ENCODE measurements at places on chromosomes 3 and 15. TPM values are rescaled to one million over a fixed set of nuclear protein-coding genes. Genes with fewer than 3 reads are reported as not detected.

GRCh38 chr3:141456301-141456625 is 30.6 kb upstream of the RASA2 start:
- no peak for DNase-seq

- no peak for DNase-seq
Observed at GRCh38 chr3:4464576-4464975, 2.5 kb downstream of the SUMF1 start.

DNA sequence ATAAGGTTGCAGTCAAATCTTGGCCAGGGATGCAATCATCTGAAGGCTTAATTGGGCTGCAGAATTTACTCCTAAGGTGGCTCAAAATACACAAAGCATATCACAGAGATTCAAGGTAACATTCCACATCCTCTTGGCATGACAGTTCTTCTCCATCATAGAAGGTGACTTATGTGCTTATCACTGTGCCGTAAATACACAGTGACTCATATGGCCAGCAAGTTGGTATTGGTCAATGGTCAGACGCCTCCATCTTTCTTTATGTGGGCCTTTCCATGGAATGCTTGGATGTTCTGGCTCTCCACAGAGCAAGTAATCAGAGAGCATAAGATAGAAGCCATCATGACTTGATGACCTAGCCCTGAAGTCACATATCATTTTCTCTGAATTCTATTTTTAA is 168.8 kb upstream of the ST8SIA2 start:
- DNase-seq: no peak

GRCh38 chr15:41980654-41981323 is 8.4 kb upstream of the EHD4 start:
- DNase-seq: no peak

- DNase-seq: no peak
Observed at GRCh38 chr15:77516076-77516475, 95.4 kb downstream of the HMG20A start.

DNA sequence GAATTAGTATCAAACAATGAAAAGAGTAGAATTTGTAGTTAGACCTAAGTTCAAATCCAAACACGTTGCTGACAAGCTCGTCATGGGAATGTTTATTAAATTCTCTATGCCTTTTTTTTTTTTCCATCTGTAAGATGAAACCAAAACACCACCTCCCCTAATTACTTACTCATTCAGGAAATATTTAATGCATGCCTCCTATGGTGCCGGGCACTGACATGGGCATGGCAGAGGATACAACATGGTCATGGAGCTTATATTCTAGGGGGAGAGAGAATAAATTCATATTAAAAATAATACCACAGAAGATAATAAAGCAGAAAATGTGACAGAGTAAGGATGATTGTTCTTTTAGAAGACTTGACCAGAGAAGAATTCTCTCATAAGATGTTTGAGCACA is 215.8 kb downstream of the RYR3 start:
- DNase-seq: no peak

DNA sequence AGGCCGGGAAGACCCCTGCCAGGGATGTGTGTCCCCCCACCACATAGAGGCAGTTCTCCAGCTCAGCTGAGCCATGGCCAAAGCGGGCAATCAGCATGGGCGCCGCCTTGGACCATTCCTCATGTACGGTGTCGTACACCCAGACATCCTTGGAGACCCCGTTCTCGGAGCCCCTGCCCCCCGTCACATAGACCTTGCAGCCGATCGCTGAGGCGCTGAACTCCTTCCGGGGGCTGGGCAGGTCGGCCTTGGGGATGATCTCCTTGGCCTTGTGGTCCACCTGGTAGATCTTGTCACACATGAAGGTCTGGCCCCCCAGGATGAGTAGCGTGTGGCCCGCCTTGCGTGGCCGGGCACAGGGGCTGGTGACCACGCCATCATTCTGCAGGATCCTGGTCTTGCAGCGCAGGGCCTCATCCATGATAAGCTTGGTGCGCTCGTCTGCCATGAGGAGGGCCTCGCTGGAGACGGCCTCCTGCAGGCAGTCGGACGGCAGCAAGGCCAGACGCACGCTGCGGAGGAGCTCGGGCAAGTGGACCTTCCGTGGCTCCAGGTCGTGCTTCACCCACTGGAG is 26.0 kb downstream of the KLHL25 start:
- DNase-seq: no peak

- no peak for DNase-seq
Observed at GRCh38 chr3:71303627-71304200, 279.8 kb downstream of the FOXP1 start.

GRCh38 chr3:128933922-128934253 is 54.5 kb downstream of the ACAD9 start:
- no peak for DNase-seq

- DNase-seq: peak; percentile 35
Observed at GRCh38 chr3:25033407-25034029, 394.5 kb upstream of the RARB start.

- no peak for DNase-seq
Observed at GRCh38 chr3:69108811-69109210, 13.6 kb downstream of the LMOD3 start.

GRCh38 chr15:40941068-40941527 is 12.0 kb downstream of the DLL4 start:
- DNase-seq: no peak

DNA sequence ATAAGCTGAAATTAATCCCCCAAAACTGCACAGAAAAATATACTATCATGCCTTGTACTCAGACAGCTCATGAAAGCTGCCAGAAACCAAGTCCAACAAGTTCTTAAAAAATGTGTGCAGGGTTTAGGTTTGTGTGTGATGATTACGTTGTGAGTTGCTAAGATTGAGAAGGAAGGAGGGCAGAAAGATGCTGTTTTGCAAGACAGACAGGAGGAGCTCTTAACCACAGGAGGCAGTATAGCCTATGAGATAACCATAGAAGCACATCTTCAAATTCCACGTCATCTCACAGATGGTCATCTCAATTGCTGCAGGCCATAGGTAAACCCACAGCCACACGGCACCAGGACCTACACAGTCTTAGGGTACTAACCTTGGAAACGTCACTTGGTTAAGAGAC is 191.9 kb downstream of the STT3B start:
- DNase-seq: peak; percentile 27

DNA sequence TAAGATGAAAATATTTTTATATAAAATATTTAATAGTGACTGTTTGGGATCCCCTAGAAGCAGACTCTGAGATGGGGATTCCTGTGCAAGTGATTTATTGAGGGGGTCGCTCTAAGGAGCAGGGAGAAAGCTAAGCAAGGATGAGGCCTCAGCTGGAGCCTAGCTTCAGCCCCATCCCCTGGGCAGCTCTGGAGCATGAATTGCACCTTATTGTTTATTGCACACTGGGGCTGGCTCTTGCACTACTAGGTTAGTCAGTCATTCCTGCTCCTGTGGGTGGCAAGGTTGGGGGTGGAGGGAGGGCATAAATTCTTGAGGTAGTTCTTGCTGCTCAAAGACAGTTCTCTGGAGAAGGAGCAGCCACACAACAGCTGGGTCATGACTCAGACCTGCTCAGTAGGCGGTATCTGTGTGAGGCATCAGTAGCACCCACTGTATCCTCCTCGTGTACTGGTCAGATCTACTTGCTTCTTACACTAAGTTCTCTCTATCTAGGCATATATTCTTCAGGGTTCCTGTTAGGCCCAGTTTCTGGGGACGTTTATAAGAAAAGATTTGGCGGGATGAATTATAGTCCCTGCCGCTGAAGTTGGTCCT is 27.2 kb upstream of the TNFSF10 start:
- peak; percentile 98 for DNase-seq

DNA sequence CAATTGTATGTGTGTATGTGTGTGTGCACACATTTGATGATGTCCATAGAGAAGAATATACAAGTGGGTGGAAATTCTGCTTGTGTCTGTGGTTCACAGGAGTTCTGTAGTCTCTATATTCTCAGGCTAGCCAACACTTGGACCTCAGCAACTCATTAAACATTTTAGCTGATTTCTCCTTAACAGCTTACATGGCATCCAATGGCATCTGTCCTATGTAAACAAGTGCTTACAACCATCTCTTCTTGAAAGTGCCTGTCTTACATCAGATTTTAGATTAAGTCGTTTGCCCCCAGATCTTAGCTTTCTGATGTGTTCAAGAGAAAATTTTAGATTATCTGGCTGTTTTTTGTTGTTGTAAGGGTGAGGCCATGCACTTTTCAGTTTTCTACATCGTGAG is 29.0 kb downstream of the ZNF662 start:
- DNase-seq: no peak

DNA sequence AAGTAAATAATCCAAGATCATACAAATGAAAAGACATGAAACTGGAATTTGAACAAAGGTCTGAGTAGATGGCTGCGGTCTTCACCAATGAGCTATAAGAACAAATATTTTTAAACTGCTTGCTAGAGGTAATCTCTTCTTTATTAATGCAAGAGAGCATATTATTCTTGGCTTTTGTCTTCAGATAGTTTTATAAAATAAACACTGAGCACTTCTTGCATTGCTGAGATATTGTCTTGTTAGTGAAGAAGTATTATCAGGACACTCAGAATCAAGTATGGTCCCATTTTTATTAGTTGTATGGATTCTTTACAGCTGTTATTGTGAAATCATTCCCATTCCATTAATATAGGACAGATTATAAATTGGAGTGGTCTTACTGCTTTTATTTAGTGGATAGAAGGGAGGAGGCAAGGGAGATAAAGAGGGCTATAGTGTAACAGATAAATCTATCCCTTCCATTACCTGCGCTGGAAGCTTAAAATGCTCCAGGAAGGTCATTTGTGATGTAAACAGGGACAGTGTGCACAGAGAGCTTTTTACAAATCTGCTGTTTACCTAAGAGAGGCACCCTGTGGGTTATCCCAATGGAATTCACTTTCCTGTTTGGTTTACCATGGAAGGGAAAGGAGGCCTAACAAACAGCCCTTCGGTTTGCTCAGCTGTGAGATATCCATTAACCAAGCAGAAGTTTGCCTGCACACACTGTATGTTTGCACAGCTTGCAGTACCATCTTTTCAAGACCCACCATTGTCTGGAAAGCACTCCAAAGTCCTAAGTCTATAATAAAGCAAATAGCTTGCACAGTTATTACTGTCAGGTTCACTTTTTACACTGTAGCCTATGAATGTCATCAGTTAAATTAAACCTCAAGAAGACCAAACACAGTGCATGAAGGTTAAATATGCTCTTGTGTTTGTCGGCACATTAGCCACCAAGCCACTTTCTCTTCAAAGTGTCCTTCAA is 347.7 kb upstream of the TGFBR2 start:
- no peak for DNase-seq

DNA sequence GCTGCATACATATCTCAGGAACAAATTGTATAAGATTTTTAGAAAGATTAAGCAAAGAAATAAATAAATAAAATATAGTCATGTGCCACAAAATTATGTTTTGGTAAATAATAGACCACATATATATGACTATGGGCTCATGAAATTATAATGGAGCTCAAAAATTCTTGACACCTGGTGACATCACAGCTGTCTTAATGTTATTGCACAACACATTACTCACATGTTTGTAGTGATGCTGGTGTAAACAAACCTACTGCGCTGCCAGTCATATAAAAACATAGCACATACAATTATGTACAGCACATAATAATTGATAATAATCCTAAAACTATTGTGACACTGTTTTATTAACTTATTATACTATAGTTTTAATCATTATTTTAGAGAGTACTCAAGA is 1159.1 kb downstream of the SI start:
- DNase-seq: no peak

Gene SLC28A1
- total RNA-seq: 0.17 TPM

Gene FHIT
- total RNA-seq: 6.3 TPM

Gene GMPS
- 34.2 TPM for total RNA-seq

Gene P2RY13
- not detected for total RNA-seq

Gene ZNF662
- 3.8 TPM for total RNA-seq

Gene GTF2E1
- 15.9 TPM for total RNA-seq

Gene PEX5L
- total RNA-seq: 10.3 TPM

Gene LYZL4
- total RNA-seq: not detected

All from mammary epithelial cell (primary cell).